ENCODE measurements at places on chromosomes 7 and 10. TPM values are rescaled to one million over a fixed set of nuclear protein-coding genes. Genes with fewer than 3 reads are reported as not detected.

PON1 gene
- polyA plus RNA-seq = not detected

ABCC2 gene
- polyA plus RNA-seq = 0.33 TPM

FOXI2 gene
- polyA plus RNA-seq = not detected

RAPGEF5 gene
- 1.2 TPM for polyA plus RNA-seq

ASB10 gene
- polyA plus RNA-seq = not detected

JCAD gene
- not detected for polyA plus RNA-seq

CYREN gene
- 39.5 TPM for polyA plus RNA-seq

RSPH10B2 gene
- polyA plus RNA-seq = not detected

All from IgD-negative memory B cell (primary cell).